ENCODE measurements at places on chromosomes 2 and 18.
A peak's percentile ranks its signal among the peaks of the same experiment; 100 is the strongest.

DNA sequence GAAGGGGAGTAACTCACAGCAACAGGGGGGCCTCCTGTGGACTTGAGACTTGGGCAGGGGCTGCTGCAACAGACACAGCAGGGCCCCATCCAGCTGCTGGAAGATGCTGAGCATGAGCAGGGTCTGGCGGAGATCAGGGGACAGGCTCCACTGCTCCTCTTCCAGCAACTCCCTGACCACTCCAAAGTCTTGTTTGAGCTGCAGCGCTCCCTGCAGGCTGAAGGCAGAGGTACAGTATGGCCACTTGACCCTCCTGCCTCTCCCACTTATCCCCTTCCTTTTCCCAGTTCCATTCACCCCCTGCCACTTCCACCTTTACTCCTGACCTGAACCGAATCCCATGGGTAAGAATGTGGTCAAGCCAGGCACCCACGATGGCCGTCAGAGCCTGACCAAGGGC, 2.4 kb upstream of the MRPL53 start:
- DNase-seq, result no peak

GRCh38 chr2:102318437-102318836, 7.1 kb downstream of the IL1RL1 start:
- DNase-seq, result no peak

DNA sequence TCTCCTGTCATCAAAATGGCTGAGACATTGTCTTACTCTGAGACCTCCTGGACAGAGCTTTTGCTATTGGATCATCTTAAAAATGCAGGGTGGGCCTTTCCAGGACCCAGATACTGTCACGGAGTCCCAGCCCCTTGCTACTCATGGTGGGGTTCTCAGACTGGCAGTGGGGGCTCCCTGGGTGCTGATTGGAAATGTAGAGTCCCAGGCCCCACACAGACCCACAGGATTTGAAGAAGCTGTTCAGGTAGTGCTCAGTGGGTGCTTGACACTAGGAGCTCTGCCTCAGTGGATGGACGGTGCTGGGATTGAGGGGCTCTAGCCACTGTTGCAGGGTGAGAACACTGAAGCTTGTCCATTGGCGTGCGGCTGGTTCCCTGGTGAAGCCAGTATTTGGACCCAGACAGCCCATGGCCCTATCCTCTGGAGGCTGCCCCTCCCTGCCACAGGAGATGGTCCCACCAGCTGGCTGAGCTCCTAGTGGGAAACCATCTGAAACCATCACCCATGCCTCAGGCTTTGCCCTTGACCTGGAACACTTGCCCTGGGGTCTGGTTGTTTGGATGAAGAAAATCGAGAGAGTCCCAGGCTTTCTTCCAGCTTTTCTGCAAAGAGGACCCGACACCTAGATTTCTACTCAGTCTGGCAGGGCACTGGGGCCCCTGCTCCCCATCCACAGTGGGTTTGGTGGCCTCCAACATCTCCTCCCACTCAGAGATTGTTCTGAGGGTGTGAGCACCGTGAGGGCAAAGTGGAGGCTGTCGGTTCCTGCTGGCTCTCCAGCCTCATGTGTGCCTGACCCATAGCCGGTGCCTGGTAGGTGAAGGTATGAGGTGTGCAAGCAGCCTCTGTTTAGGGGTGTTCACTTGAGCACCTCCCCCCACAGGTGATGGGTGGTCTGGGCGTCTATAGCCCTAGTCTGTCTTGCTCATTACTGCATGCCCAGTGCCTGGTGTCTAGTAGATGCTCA, 30.1 kb downstream of the MROH2A start:
- no peak for DNase-seq

- no peak for DNase-seq
Measured at GRCh38 chr18:11719050-11719449, 30.0 kb downstream of the GNAL start.

- DNase-seq, result no peak
Measured at GRCh38 chr18:36200354-36200771, 13.1 kb downstream of the MOCOS start.

DNA sequence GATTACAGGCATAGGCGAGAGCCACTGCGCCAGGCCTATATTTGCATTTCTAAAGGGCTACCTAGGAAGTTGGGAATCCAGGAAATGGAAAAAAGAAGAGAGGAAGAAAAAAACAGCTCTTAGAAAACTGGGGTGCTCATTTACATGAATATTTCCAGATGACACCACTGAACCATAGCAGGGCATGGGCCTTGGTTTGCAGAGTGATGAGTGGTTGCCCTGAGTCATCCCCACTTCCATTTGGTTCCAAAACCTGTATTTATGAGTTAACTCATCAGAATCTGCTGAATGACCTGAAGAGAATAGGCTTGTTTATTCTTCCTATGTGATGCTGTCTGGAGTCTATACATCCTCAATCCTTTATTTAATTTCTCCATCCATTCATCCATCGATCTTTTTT, 36.2 kb downstream of the EHD3 start:
- DNase-seq, result no peak

GRCh38 chr2:42117923-42118753, 51.0 kb upstream of the EML4 start:
- peak; percentile 60 for DNase-seq

DNA sequence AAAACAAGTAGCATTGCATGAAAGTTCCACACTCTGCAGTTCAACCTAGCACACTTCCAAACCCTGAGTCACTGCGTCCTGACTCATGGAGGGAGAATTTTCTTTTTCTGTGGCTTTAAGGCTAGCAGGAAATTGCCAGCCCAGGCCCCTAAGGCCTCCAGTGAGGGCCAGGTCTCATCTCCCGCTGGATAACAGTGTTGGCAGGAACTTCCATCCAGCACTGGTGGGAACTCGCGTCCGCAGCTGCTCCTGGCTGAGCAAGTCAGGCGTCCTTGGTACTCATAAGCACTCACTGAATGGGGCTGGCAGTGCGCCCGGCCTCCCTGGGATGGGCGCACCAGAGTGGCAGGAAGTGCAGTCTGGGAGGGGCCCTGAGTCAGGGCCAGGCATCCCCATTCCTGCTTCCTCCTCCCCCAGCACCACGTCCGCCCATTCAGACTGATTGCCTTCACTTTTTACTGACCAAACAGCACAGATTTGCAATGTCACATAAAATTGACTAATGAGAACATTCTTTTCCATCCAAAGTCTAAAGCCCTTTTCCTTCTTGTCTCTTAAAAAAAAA, 14.3 kb downstream of the MALL start:
- DNase-seq, result peak; percentile 94

- no peak for DNase-seq
Measured at GRCh38 chr2:1557467-1557820, 144.2 kb downstream of the TPO start.

- DNase-seq, result no peak
Measured at GRCh38 chr18:13409997-13410396, 191.4 kb downstream of the LDLRAD4 start.

DNA sequence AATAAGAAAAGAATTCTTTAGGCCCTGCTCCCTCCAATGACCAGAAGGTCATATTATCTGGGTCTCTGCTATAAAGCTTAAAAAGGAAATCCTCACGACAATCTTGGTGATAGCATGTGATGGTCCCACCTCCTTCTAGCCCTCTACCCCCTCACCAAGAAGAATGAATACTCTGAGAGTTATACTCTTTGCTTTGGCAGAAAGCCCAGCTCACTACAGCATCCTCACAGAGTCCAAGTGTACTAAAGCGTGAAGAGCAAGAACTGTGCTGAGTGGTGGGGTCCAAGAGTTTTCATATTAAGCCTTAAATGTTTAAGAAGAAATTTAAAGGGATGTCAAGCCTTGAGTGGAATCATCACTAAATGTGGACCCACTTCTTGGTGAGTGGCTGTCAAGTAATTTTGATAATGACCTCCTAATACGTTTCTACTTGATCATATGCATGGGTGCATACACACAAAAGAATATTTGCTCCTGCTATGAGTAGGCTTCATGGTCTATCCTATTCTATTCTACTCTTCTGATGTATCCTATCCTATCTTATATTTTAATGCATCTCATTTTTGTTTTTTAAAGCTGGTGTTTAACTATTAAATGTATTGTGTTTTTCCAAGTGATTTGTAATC, 16.5 kb upstream of the SERPINB7 start:
- no peak for DNase-seq

GRCh38 chr18:68992719-68993482, 195.0 kb downstream of the CCDC102B start:
- DNase-seq, result no peak

DNA sequence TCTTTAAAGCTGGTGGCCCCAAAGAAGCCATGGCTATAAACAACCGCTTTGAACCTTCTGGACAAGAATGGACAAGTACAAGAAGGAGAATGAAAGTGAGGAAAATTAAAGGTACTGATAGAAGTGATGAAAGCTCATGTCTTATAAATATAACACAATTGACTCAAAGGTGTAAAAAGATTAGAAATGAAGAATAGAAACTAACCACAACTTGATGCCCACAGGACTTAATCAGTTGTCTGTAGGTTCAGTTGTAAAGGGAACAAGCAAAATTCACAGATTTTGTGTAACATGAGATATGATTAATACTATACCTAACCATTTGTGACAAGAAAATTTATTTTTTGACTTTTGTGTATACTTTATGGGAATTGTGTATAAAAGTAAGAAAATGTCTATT, 135.7 kb downstream of the NUP35 start:
- DNase-seq, result no peak

GRCh38 chr18:42414756-42415454, 459.9 kb downstream of the PIK3C3 start:
- peak; percentile 22 for DNase-seq

DNA sequence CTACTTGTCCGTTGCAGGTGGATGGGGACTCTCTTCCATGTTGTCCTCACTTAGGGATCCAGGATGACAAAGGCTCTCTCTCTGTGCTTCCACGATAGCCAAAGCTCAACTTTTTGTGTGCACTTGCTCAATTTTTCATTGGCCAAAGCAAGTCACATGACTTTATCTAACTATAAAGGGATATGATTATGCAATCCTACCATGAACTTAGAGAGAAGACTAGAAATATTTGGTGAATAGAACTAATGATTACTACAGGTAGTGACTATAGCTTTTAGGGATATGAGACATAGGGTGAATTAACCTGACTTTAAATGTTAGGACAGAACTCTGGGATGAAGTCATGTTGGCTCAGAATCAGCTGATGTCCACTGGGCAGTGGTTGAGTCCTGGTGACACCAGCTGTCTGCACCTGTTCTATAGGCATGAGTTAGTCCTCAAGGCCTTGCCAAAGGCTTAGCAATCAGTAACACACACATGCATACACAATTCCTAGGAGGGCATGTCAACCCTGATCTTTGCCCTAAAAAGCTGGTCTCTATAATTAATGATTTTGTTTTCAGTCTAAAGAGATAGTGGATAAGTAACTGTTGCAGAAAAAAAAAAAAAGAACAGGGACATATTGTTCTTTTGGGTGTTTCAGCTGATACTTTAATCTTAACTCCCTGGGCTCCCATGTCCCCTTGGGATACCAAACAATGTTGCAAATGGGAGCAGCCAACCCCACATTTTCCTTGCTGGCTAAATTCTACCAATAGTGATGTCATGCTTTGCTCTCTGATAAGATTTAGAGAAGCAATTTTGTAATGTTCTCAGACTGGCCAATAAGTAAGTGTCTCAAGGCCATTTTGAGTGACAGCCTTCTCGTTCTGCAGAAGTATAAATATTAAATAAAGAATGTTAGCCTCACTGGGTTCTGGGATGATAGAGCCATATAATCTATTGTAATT, 12.5 kb upstream of the HK2 start:
- no peak for DNase-seq

DNA sequence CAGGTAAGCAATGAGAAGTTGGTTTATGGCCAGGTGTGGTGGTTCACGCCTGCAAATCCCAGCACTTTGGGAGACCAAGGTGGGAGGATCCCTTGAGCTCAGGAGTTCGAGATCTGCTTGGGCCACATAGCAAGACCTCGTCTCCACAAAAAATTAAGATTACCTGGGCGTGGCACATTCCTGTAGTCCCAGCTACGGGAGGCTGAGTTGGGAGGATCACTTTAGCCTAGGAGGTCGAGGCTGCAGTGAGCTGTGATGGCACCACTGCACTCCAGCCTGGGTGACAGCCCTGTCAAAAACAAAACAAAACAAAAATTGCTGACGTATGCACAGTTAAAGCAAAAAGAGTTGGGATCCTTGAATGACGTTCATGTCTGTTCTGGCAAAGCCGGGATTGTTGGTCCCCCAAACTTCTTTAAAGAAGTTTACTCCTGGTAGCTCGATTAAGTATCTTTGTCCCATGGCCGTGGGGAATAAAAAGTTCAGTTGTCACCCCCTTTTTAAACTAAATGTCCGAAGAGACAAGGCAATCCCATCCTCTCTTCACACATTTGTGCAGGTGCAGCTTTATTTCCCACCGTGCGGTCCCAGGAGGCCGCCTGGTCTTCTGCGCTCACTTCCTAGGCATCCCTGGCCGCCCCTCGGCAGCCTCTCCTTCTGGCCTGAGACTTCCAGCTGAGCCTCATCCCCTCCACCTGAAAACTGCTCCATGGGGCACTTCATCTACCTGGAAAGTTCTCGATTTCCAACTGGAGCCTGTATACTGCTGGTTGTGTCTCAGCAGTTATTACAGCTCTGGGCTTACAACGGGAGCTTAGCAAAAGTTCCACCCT, 762 bp upstream of the SPOPL start:
- DNase-seq, result peak; percentile 22

DNA sequence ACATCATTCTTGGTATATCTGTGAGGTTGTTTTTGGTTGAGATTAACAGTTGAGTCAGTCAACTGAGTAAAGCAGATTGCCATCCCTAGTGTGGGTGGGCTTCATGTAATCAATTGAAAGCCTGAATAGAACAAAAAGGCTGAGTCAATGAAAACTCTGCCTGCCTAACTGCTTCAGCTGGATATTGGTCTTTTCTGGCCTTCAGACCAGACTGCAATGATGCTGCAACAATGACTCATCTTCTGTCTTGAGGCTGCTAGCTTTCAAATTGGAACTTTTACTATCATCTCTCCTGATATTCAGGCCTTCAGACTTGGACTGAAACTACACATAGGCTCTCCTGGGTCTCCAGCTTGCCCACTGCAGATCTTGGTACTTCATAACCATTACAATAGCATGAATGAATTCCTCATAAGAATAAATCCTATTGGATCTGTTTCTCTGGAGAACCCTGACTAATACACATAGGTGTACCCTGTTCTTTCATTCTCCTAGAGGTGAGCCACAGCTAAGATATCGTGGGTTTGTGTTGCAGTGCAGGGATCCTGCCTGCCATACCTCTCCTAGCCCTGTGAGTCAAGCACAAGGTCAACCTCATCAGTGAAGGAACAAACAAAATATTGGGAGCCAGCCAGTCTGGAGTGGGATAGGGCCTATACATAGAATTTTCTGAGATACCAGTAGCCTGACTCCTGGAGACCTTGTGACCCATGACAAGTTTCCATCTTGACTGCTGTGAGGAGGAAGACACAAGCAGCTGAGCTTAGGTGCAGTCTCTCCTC, 473.8 kb downstream of the DCC start:
- no peak for DNase-seq

GRCh38 chr2:197442857-197443256, 8.0 kb upstream of the SF3B1 start:
- no peak for DNase-seq

GRCh38 chr2:237282568-237283128, 131.3 kb downstream of the COL6A3 start:
- no peak for DNase-seq

Data from urothelium cell line (cell line).